Activated CD4-positive, alpha-beta T cell treated with anti-CD3 and anti-CD28 coated beads, Interleukin-2, amount 10 ng/mL, durations not matched to agents 7 days and 5 days (primary cell): ENCODE measurements at places on chromosomes 2 and 18. TPM values are rescaled to one million over a fixed set of nuclear protein-coding genes. Genes with fewer than 3 reads are reported as not detected.

- H3K27me3 ChIP-seq: no peaks in the 10 kb centered on the region
- H3K27ac ChIP-seq: no peak overlapping the region
- H3K36me3 ChIP-seq: peaks cover 34% of the 10 kb centered on the region
- H3K4me1 ChIP-seq: peaks cover 4% of the 10 kb centered on the region
- H3K4me3 ChIP-seq: no peak overlapping the region
- no peak for DNase-seq
Observed at GRCh38 chr2:121351521-121352318, 66.7 kb upstream of the TFCP2L1 start.

DNA sequence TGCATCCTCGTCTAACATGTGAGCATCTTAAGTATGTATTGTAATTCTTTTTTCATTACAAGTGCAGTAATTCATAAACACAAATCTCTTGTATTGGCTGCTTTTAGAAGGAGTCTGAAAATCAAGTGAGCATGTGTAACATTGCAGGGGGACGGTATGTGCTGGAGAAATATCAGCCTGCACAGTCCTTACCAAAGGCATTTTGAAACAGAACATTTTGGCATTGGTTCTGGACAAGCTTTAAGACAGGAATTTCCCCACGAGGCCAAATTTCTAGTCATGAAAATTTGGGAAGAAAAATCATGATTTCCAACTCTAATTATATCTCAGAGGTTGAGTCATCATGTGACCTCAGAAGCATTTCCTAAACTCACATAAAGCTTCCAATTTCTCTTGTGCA is 24.7 kb upstream of the NRP2 start:
- H3K4me1 ChIP-seq: peaks cover 22% of the 10 kb centered on the region
- H3K27me3 ChIP-seq: peaks cover 3% of the 10 kb centered on the region
- DNase-seq: no peak
- H3K4me3 ChIP-seq: no peak overlapping the region
- no peaks in the 10 kb centered on the region for H3K36me3 ChIP-seq

- H3K27me3 ChIP-seq: no peaks in the 10 kb centered on the region
- no peak overlapping the region for H3K4me3 ChIP-seq
- DNase-seq: no peak
- H3K27ac ChIP-seq: no peak overlapping the region
Observed at GRCh38 chr2:109084341-109084740, 44.7 kb upstream of the SH3RF3 start.

- no peaks in the 10 kb centered on the region for H3K27me3 ChIP-seq
- H3K4me3 ChIP-seq: no peak overlapping the region
Observed at GRCh38 chr2:43526994-43527393, 68.8 kb downstream of the THADA start.

DNA sequence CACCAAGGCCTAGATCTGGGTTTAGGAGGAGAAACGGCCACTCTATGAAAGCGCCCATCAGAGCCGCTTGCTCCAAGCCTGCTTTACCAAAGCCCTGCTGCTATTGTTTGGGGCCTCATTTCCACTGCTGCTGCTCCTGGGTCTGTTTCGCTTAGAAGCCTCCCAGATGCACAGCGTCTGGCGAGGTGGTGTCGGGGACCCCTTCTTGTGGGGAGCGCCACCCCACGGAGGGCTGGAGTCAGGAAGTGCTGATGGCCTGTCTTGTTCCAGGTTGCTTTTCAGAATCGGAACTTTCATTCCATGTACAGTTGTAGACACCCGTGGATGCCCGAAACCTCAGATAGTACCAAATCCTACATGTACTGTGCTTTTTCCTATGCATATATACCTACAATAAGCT is 204.9 kb upstream of the TWIST2 start:
- H3K4me1 ChIP-seq: no peaks in the 10 kb centered on the region
- no peak overlapping the region for H3K4me3 ChIP-seq
- no peak for DNase-seq
- no peaks in the 10 kb centered on the region for H3K27me3 ChIP-seq
- H3K36me3 ChIP-seq: no peaks in the 10 kb centered on the region
- no peak overlapping the region for H3K27ac ChIP-seq

DNA sequence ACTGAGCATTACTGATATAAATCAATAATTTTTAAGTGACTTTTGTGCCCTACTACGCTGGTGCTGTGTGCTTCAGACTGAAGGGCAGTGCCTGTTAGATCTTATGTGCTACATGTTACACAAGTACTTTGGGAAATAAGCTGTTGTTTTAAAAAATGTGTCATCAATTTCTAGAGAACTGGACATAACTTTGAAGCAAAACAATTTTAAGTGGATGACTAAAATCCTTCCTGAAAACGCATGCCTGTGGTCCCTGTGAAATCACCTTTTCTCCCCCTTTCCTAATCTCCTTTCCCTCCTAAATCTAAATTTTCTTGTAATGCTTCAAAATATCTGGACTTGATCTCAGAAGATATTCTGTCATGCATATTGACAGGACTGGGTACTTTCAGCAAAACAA is 7.1 kb upstream of the IL1RL1 start:
- H3K4me1 ChIP-seq: peaks cover 27% of the 10 kb centered on the region
- DNase-seq: no peak
- H3K36me3 ChIP-seq: peaks cover 3% of the 10 kb centered on the region
- H3K4me3 ChIP-seq: no peak overlapping the region
- peaks cover 6% of the 10 kb centered on the region for H3K27me3 ChIP-seq

DNA sequence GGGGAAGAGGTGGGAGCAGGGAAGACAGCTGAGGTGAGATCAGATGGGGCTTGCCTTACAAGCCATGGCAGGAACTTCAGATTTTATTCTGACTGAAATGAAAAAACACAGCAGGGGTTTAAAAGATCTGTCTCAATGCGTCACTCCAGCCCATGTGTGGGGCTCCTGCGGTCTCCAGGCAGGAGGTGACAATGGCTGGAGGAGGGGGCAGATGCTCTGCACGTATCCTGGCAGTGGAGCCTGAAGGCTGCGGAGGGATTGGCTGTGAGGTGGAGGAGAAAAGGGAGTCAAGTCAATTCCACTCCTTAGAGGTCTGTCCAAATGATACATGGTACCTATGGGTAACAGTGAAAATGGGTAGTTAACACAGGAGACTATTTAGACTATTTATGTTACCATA is 40.5 kb upstream of the KIDINS220 start:
- H3K27ac ChIP-seq: no peak overlapping the region
- H3K36me3 ChIP-seq: no peaks in the 10 kb centered on the region
- H3K4me3 ChIP-seq: no peak overlapping the region
- no peak for DNase-seq
- H3K4me1 ChIP-seq: no peaks in the 10 kb centered on the region

GRCh38 chr2:182435754-182436153 is 8.9 kb upstream of the PDE1A start:
- H3K36me3 ChIP-seq: no peaks in the 10 kb centered on the region
- H3K27ac ChIP-seq: no peak overlapping the region
- H3K4me1 ChIP-seq: no peaks in the 10 kb centered on the region
- H3K4me3 ChIP-seq: no peak overlapping the region
- H3K27me3 ChIP-seq: no peaks in the 10 kb centered on the region

GRCh38 chr18:42047721-42048120 is 92.7 kb downstream of the PIK3C3 start:
- no peak for DNase-seq
- H3K27me3 ChIP-seq: no peaks in the 10 kb centered on the region
- no peak overlapping the region for H3K27ac ChIP-seq

The MC2R gene
- not detected for total RNA-seq

The GAL3ST2 gene
- total RNA-seq: not detected
